HAP-1 (cell line): ENCODE measurements at places on chromosomes 16 and 17.

- DNase-seq: no peak
Observed at GRCh38 chr17:37717627-37718323, 27.1 kb downstream of the HNF1B start.

GRCh38 chr17:74460241-74460640 is 6.2 kb upstream of the CD300A start:
- no peak for DNase-seq

DNA sequence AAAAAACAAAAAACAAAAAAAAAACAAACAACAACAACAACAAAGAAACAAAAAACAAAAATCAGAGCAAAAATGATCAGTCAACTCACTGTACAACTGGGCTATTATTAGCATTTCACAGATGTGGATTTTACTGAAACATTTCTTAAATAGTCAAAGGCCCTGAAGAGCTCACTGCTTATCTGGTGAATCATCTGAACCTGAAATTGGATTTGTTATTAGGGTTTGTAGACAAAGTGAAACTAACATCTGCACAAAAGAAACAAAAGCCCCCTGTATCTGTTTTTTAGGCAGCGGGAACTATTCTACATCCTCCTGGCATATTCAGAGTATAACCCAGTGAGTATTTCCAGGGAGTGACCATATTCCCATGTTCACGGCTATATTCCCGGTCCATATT is 32.6 kb upstream of the KSR1 start:
- DNase-seq: no peak

DNA sequence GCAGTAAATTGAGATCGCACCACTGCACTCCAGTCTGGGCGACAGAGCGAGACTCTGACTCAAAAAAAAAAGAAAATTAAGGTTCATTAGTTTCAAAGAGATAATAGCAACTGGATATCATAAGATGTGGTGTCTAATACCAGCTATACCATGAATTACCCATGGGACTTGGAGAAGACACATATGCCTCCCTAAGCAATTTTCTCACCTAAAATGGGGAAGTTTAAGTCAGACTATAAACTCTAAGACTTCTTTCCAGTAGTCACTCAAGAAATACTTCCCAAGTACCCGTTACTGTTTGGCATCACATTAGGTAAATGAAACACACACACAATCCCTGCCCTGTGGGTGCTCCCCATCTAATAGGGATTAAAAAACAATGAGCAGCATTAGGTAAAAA is 22.6 kb downstream of the SMURF2 start:
- DNase-seq: no peak

DNA sequence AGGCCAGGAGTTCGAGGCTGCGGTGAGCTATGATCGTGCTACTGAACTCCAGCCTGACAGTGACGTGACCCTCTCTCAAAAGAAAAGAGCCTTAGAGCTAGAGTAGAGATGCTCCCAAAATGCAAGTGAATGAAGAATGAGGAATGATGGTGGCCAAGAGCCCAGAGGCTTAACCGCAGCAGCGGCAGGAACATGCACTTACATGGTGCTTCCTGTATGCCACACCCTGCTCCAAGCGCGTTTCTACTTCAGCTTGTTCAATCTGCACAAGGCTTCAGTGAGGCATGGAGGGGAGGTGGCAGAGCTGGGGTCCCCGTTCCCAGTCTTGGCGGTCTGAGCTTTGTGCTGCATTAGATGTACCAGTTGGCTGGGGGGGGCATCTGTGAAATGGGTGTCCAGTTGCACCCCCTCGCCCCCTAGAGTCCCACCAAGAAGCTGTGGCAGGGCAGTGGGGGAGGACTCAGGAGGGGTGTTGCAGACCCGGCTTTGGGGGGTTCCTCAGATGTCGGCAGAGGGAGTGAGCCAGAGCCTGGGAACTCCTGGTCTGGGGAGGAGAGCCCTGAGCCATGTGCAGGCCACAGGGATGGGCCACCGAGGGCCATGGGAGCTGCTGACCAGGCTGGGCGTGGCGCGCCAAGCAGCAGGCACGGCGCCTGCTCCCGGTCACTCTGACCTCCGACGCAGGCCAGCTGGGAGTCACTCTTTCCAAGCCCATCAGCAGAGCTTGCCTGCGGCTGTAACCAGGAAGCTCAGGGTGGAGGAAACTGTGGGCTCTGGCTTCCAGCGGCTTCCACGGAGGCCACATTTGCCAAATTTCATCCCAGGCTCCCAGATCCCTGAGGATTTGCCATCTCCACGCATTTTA is 260.1 kb downstream of the PARN start:
- DNase-seq: no peak

GRCh38 chr17:8421571-8421970 is 14.1 kb upstream of the NDEL1 start:
- DNase-seq: no peak

GRCh38 chr17:16425698-16426659 is 10.6 kb downstream of the TRPV2 start:
- DNase-seq: no peak

- DNase-seq: no peak
Observed at GRCh38 chr17:57211543-57211942, 44.8 kb upstream of the MSI2 start.

GRCh38 chr17:14199601-14200000 is 37.1 kb downstream of the CDRT15 start:
- no peak for DNase-seq

DNA sequence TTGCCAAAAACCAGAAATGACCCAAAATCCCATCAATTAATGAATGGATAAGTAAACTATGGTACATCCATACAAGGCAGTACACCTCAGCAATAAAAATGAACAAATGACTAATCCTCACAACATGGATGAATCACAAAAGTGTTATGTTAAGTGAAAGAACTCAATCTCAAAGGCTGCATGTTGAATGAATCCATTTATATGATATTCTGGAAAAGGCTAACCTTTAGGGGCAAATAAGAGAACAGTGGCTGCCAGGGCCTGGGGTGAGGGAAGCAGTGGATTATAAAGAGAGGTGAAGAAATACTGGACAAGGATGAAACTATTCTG is 46.1 kb upstream of the MSI2 start:
- no peak for DNase-seq

GRCh38 chr17:78478757-78479297 is 98.4 kb downstream of the DNAH17 start:
- no peak for DNase-seq

DNA sequence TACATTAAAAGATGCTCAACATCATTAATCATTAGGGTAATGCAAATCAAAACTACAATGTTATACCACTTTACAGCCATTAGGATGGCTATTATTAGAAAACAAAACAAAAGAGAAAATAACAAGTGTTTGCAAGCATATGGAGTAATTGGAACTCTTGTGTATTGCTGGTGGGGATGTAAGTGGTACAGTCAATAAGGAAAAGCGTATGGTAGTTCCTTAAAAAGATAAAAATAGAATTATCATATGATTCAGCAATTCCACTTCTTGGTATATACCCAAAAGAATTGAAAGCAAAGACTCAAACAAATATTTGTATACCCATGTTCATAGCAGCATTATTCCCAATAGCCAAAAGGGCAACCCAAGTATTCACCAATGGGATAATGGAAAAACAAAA is 1.4 kb upstream of the CAPNS2 start:
- DNase-seq: no peak

GRCh38 chr16:4376126-4376892 is 4.7 kb downstream of the VASN start:
- DNase-seq: no peak

- DNase-seq: no peak
Observed at GRCh38 chr17:19457046-19457445, 46.0 kb downstream of the RNF112 start.

DNA sequence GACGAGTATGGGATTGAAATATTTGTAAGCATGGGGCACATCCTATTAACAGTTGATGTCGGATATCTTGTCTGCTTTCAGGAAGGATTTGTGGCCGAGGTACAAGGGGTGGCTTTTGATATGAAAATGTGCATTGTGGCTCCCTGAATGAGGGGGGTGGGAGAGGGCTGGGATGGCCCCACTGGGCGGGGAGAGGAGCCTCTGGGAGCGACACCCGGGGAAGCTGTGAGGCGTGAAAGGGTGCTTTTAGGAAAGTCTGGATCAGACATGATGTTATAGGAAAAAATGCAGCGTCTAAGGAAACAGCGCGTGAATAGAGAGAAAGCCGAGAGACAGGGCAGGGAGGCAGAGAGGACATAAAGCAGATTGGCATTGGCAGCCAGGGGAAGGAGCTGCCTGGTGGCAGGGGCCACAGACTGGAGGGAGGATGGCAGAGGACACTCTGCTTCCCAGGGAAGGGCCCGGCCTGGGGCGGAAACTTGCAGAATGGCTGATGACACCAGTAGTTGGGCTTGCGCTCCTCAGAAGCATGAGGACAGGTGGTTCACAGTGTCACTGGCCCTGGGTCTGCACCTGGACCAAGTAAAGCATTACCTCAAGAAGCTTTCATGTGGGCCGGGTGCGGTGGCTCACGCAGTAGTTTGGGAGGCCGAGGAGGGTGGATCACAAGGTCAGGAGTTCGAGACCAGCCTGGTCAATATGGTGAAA is 95.7 kb downstream of the NTN1 start:
- DNase-seq: peak; percentile 29

- peak; percentile 22 for DNase-seq
Observed at GRCh38 chr16:48511071-48511540, 98.9 kb downstream of the N4BP1 start.

GRCh38 chr17:10120109-10120485 is 78.3 kb downstream of the GAS7 start:
- DNase-seq: no peak

- DNase-seq: no peak
Observed at GRCh38 chr17:80031691-80032430, 3.8 kb downstream of the TBC1D16 start.

DNA sequence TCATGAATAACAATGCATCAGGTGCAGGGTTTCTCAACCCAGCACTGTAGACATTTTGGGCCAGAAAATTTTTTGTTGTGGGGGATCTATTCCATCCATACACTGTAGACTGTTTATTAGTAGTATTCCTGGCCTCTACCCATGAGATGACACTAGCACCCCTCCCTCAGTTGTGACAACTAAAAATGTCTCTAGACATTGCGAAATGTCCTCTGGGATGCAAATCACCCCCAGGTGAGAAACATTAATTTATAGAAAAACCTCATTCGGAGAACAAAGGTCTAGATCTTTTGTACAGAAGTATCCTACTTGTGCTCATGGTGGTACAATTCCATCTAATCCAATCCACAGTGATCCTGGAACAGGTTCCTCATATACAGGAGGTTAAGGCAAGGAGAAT is 4.3 kb downstream of the ADAT1 start:
- no peak for DNase-seq

DNA sequence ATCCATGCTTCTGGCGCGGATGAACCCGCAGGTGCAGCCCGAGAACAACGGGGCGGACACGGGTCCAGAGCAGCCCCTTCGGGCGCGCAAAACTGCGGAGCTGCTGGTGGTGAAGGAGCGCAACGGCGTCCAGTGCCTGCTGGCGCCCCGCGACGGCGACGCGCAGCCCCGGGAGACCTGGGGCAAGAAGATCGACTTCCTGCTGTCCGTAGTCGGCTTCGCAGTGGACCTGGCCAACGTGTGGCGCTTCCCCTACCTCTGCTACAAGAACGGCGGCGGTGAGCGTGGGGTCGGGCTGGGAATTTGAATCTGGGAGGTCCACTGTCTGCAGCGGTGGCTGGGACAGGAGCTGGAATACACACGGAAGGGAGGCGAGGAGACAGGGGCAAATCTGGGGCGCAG is 904 bp downstream of the SLC6A2 start:
- DNase-seq: no peak

DNA sequence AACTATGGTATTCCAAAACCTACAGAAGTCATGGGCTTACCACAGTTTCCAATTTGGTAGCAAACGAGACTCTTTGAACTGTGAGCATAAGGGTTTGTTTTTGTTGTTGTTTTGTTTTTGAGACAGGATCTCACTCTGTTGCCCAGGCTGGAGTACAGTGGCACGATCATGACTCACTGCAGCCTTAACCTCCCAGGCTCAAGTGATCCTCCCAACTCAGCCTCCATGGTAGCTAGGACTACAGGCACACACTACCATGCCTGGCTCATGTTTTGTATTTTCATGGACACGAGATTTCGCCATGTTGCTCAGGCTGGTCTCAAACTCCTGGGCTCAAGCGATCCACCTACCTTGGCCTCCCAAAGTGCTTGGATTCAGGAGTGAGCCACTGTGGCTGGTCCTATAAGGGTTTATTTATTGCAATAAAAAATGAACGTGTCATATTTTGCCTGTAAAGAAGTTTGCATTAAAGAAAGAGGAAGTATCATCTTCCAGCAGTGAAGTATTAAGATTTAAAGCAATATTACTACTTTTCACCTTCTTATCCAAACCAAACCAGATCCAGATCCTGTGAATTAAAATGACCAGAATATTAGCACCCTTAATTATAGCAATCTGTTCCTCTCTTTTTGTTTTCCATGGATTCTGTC is 37.2 kb downstream of the KCNJ2 start:
- no peak for DNase-seq

- DNase-seq: no peak
Observed at GRCh38 chr17:69236464-69236863, 7.8 kb upstream of the ABCA10 start.

GRCh38 chr16:50467943-50468748 is 80.0 kb upstream of the NKD1 start:
- DNase-seq: no peak

DNA sequence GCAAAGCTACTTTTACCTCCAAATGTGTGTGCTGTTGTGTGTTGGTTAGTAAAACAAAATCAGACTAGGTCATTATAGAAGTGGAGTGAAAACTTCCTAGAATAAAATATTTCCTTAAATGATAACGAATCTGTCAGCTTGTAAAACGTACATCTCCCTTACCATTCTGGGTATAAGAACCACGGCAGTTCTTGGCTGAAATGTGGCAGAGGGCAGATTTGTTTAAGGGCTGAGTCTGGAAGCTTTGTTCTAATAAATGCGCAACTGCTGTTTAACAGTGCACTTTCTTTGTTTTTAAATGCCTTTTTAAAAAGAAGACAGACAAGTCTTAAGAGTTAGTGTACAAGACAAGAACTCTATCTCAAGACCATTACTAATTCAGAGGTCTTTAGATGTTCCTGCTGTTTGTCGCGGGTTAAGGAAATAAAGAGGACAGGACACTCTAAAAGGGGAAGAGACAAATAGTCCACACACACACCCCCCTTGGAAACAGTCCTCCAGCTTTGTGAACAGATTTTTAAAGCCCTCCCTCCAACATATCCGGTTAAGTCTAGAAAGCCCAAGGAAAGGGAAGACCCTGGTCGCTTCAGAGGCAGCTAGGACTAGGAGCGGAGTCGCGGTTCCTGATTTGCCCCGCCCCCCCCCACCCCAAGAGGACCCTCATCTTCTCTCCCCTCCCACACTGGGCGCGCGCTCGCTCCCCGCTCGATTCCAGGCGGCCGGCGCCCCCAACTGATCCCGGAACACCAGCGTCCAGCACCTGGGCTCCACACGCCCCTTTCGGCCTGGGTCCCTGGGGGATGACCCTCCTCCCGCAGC is 658 bp downstream of the SYNRG start:
- peak; percentile 50 for DNase-seq

DNA sequence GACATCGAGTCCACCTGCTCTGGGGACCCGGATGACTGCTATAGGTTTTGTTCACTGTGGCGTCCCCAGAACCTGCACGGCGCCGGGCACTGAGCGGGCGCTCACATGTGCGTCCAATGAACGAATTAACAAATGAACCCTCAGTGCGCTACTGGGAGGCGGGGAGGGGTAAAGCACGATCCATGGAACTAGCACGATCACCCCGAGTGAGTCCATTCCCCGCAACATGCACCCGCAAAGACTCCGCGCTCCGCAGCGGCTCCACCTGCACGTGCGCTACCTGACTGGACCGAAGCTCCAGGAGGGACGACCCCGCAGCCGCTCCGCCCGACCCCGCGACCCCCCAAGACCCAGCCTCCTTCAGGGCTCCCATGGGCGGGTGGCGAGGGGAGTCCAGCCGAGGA is 491 bp downstream of the TRAP1 start:
- DNase-seq: no peak

- DNase-seq: no peak
Observed at GRCh38 chr16:56368545-56368944, 56.8 kb downstream of the AMFR start.
